Right lobe of liver (tissue), 6 donors: ENCODE measurements at places on chromosomes 6 and 20.
A peak's percentile ranks its signal among the peaks of the same experiment; 100 is the strongest.

- no peak for DNase-seq
These were observed 8.3 kb downstream of the MDGA1 start for GRCh38 chr6:37689381-37689780.

GRCh38 chr20:7015257-7015656 is 247.8 kb downstream of the BMP2 start:
- DNase-seq = no peak

GRCh38 chr6:42251911-42252637 is 34.4 kb upstream of the MRPS10 start:
- DNase-seq = peak; percentile 86

GRCh38 chr6:5142915-5143314 is 57.8 kb downstream of the PPP1R3G start:
- no peak for DNase-seq
